Germinal center (tissue), 1 donor: ENCODE measurements at places on chromosomes 1 and 21.

DNA sequence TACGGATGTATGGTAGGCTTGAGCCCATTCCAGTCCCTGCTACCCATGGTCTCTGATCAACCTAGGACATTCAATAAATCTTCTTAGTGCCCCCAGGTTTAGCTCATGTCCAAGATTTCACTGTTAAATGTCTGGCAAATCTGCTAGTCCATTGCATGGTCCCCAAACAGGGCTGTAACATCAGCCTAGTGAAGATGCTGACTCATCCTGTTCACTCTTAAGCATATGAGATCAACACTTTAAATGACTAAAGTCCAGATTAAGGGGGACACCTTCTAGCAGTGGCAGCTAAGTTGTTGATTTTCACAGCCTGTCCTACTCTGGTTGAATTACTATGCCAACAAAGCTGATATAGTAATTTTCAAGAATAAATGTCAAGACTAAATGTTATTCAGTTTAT, 46.5 kb upstream of the NUF2 start:
- DNase-seq: no peak

DNA sequence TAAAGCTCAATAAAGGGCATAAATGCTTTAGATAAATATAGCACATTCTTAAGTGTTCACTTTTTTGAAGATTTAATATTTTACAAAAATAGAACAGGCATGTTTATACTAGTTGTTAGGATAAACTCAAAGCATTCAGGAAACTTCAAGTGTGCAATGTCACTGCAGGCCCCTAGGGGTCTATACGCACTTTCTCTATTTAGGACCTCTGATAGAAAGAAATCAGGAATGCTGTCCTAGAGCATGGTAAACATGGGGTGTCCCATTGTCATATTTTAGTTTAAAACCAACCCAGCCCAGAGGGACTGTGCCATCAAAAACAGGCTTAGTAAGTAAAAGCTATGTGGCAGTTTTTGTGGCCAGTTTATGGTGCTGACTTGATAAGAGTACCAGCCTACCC, 102.2 kb downstream of the BARHL2 start:
- no peak for DNase-seq

DNA sequence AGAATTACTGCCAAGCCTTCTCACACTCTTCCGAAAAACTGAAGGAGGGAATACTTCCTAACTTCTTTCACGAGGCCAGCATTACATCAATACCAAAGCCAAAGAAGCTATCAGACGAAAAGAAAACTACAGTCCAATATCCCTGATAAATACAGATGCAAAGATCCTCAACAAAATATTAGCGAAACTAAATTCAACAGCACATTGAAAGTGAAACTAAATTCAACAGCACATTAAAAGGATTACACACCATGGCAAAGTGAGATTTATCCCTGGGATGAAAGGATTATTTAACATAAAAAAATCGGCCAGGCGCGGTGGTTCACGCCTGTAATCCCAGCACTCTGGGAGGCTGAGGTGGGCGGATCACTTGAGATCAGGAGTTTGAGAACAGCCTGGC, 176.8 kb downstream of the FAF1 start:
- no peak for DNase-seq

DNA sequence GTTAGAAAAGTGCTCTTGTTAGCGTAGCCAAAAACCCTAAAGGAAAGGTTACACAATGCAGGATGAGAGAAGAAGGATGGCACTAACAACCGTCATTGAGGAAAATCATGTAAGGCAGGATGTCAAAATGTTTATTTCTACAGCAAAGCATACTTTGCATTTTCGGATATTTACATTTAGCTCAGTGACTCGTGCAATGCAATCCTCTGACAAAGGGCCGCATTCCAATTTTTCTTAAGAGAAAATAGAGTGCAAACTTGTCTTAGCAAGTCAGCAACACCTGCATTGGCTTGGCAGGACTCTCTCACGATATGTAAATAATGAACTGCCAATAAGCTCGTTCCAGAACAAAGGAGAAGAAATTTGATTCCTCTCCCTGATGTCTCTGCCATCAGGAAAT, 33.3 kb downstream of the TIAM1 start:
- no peak for DNase-seq

- peak; percentile 29 for DNase-seq
Measured at GRCh38 chr1:93061895-93062792, 16.9 kb upstream of the MTF2 start.

GRCh38 chr1:210523830-210524229, 195.1 kb downstream of the HHAT start:
- no peak for DNase-seq

DNA sequence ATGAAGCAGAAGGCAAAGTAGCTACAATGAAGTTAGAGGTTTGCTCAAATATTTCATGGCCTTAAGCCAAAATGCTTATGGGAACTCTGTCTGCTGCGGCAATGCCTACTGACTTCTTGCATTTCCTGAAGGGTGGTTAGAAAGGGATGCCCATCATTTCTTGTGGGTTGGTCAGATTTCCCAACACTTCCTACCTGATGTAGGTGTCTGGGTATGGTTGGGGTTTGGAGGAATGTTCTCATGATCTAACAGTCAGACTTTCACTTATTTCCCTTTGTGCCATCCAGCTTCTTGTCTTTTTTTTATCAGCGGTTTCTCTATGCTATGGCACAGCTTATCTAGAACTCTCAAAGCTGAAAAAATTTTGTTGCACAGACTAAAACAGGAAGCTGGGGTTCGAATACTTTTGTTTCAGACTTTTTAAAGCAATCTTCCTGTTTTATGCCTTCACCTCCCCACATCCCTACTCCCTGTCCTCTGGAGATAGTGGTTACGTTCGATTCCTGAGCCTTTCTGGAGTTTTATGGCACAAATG, 307.7 kb downstream of the USP25 start:
- DNase-seq: no peak

- no peak for DNase-seq
Measured at GRCh38 chr1:39080831-39081270, 54.7 kb downstream of the NDUFS5 start.

- DNase-seq: no peak
Measured at GRCh38 chr1:26728645-26729044, 32.8 kb downstream of the ARID1A start.

GRCh38 chr1:31122741-31123140, 57.2 kb upstream of the PUM1 start:
- no peak for DNase-seq

DNA sequence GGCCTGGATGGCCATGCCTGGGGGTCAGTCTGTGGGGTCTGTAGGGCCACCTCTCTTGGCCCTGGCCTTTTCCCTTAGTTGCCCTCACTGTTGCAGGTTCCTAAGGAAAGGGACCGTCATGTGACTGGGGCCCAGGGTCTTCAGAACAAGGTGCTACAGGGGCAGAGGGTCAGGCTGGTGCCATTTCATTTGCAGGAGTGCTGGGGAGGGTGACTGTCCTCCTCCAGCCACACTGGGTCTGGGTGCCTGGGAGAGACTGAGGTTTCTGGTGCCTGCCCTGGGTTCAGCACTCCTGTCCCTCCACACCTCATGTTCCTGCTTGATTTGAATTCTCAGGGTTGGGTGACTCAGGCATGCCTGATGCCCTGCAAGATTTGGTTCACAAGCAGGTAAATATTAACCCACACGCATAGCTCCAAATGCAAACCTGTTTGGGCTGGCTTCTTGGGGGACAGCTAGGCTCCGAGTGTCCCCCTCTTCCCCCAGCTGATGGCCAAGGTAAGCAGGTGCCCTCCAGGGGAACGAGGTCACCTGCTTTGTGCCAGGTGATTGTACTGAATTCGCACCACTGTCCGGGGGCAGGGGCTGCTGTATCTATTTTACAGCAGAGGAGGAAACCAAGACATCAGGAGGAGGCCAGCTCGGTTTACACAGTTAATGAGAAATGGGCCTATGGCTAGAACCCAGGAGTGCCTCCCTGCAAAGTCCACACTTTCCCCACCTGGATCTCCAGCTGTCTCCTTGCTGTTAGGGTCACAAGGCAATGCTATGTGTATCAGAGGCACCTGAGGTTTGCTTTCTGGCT, 20.3 kb downstream of the ARHGEF10L start:
- DNase-seq: no peak

DNA sequence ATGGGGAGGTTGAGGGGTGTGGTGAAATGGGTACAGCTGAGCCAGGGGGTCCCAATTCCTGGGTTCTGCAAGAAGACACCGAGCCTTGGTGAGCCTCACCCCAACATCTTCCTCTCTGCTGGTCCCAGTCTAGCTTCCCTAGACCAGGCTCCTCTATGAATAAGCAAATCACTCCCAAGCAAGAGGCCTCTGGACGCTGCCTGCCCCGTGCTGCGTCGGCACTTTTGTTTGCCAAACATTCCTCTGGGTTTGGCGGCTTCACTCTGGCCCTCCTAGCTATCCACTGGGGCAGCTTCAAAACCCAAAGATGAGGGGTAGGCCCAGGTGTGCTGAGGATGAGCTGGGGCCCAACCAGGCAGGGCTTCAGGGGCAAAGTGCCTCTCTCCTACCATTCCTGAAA, 137.1 kb upstream of the CD34 start:
- no peak for DNase-seq

DNA sequence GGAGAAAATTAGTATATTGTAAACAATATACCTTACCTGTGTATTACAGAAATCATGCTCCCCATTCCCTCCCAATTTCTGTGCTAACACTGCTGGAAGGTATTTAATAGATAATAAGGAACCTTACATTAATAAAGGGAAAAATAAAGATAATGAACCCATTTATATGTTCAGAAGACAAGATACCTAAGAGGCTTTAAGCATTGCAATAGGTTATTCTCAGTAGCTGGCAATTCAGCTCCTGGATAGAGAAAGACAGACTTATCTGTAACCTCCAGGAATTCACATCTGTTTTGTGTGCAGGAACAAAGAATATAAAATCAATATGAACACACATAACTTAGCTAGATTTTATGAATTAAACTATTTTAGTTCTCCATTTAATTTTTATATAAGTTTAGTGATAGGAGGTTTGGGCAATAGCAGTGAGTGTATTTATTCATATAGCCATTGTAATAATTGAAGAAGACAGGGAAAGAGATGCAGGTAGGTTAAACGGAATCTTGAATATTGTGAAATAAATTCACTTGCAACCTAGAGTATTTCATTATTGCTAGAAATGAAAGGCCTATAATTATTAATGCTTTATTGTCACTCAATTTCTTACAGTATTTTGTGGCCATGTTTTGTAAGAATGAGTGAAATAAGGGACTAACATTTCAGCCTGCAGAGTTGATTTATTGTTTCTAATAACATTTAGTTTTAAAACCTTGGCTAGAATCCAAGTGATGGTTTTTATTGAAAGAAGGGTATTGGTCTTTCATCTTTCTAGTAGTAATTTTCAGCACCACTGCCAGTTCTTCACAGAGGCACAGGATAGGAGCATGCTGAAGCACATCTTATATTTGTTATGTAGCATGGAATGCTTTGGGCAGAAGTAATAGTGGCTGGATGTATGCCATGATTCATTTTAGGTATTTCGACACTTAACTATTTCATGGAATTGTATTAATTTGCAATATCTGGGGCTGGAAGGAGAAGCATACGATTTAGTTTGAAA, 1.5 kb downstream of the XPR1 start:
- DNase-seq: no peak

DNA sequence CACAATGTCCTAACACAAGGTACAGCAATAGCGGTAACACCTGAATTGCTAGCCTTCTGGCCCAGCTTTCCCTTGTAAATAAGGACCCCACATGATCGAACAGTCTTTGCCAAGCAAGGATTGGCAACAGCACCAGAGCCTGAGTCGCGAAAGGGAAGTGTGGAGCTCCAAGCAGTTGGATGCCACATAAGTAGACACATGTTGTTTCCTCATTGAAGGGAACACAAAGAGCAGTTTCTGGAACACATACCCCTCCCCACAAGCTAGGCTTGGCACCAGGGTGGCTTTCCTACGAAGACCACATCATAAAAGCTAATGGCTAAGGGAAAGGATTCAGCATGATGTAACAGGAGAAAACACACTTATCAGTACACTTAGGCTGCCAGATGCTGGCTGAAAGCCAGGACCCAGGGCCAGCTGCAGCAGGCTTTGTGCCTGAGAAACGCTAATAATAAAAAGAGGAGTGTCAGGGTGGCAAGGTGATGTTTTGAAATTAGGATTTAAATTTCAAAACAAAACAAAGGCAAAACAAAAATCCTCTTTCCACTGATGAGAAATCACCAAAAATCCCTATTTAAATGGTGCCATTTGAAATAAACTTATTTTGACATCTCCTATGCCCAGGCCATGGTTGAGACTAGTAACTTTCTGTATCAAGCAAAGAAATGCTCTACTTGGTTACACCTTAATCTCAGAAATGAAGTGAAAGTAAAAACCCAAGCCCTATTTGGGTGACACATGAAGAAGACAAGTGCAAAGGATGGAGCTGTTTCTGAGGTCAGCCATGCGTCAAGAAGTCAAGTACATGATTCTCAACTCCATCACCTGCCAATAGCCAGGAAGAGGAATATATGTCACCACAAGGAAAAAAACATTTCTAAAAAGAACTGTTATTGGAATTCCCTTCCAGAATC, 11.9 kb upstream of the CPLANE2 start:
- peak; percentile 43 for DNase-seq

DNA sequence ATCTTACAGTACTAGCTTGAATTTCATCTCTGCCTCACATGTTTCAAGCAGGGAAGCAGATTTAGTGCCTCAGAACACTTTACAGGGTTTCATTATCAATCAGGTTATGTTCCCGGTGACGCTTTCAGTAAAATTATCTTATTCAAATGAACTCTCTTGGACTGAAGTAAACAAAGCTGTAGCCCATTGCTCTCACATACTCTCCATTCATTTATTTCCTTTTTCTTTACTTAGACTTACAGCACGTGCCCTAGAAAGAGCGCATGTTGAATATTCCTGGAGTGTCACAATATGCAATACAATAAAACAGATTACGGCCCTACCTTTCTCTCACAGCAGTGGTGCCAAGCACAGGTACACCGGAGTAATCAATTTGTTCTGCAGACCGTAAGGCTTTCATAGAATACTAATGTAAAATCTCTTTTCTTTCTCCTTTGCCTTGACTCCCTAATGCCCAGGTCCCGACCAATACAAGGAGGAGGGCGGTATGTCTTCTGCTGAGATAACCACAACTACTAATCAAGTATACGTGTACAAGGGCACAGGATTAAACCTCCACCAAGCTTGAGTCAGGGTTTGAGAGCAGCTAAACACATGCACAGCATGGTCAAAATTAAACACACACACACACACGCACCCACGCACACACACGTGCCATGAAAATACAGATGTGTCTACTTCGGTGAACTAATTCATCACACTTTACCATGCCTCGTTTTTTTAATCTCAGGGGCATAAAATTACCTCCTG, 62.8 kb downstream of the NRIP1 start:
- DNase-seq: peak; percentile 8

DNA sequence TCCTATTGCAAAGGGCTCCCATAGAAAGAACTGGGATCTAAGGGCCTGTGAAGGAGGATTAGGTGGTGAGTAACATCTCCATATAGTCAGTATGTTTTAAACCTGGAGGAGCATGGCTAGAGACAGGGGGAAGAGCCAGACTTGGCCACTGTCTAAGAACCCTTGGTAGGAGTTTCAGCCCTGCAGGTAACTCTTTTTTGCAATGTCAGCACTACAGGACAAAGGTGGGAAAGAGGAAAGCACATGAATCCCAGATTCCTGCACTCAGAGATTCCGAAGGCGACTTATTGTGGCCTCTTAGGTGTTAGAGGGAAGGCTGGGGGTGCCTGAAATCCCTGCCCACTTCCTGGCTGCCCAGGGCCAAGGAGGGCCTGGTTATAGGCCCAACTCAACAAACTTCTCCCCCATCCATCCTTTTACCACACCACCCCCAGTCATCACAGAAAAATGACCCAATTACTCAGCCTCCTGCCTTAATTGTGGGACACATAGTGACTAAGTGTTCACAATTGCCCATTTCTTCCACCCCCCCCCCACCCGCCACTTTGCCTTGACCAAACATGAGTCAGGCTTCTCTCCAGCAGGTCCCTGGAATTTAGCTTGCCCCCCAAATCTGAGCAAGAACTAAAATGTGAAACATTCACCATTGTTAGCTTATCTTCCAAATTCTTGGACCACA, 1.9 kb upstream of the NTNG1 start:
- no peak for DNase-seq
